Activated naive CD4-positive, alpha-beta T cell treated with anti-CD3 and anti-CD28 coated beads for 36 hours (primary cell): ENCODE measurements at places on chromosomes 7 and 10. TPM values are rescaled to one million over a fixed set of nuclear protein-coding genes. Genes with fewer than 3 reads are reported as not detected.

Gene CUZD1
- total RNA-seq: 0.43 TPM

- no peak for DNase-seq
- H3K4me1 ChIP-seq: no peaks in the 10 kb centered on the region
- no peak overlapping the region for H3K4me3 ChIP-seq
- no peak overlapping the region for H3K27ac ChIP-seq
These were observed 140.3 kb upstream of the FAM20C start for GRCh38 chr7:52100-52499.

GRCh38 chr10:68125772-68126171, 16.5 kb downstream of the MYPN start:
- H3K4me1 ChIP-seq: no peaks in the 10 kb centered on the region
- H3K27me3 ChIP-seq: no peaks in the 10 kb centered on the region
- DNase-seq: no peak
- H3K36me3 ChIP-seq: no peaks in the 10 kb centered on the region

DNA sequence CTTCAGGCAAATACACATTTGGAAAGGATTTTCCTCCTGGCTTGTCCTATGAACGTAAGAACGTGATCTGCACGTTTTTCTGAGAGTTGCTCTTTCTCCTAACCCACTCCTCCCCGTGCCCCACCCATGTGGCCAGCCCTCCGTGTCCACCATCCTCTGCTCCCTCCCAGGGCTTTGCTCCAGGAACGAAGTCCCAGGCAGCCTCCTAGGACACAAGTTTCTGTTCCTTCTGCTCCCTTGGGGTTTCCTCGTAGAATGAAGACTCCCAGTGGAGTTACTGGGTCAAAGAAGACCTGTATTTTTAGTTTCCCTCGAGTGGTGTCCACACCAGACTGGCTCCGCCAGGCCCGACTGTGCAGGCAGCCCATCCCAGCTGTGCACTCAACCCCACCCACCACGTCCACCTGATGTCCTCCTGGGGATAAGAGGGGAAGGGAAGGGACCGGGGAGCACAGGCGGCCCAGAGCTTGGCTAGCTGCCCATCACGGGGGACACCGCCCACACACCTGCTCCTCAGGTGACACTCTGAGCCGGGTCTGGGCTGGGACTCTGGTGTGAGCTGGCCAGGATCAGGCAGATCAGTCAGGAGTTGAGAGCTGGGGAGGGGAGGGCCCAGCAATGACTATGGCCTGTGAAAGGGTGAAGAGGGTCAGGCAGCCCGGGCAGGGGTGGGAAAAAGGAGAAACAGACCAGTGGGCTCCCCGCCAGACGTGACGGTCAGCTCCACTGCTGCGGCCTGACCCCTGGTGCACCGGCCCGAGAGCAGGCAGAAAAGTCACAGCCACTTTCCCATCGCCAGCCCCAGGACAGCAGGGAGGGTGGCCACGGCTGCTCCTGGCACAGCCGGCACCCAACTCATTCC, 54.3 kb upstream of the PPP2R2D start:
- no peaks in the 10 kb centered on the region for H3K36me3 ChIP-seq
- no peak overlapping the region for H3K27ac ChIP-seq
- H3K27me3 ChIP-seq: no peaks in the 10 kb centered on the region
- no peak for DNase-seq
- no peak overlapping the region for H3K4me3 ChIP-seq

Gene ASB10
- total RNA-seq: not detected

GRCh38 chr7:24560772-24561171, 12.5 kb upstream of the PALS2 start:
- H3K4me3 ChIP-seq: no peak overlapping the region
- H3K36me3 ChIP-seq: no peaks in the 10 kb centered on the region
- no peak overlapping the region for H3K27ac ChIP-seq
- peaks cover 19% of the 10 kb centered on the region for H3K4me1 ChIP-seq
- no peaks in the 10 kb centered on the region for H3K27me3 ChIP-seq
- peak; percentile 26 for DNase-seq
